Aorta (tissue), 5 donors: ENCODE measurements at places on chromosomes 7 and 10. TPM values are rescaled to one million over a fixed set of nuclear protein-coding genes. Genes with fewer than 3 reads are reported as not detected.

Gene GJD4
- not detected for total RNA-seq

Gene ASL
- total RNA-seq, result 30.3 TPM

Gene TMEM130
- total RNA-seq, result 20.8 TPM

Gene FLNC
- total RNA-seq, result 245 TPM

Gene REEP3
- 74.3 TPM for total RNA-seq

Gene MMP21
- total RNA-seq, result 0.16 TPM

Gene RBP3
- total RNA-seq, result not detected

- DNase-seq, result no peak
Measured at GRCh38 chr7:146554556-146554955, 438.0 kb downstream of the CNTNAP2 start.

- no peak for DNase-seq
Measured at GRCh38 chr7:45237788-45238461, 80.3 kb downstream of the RAMP3 start.

DNA sequence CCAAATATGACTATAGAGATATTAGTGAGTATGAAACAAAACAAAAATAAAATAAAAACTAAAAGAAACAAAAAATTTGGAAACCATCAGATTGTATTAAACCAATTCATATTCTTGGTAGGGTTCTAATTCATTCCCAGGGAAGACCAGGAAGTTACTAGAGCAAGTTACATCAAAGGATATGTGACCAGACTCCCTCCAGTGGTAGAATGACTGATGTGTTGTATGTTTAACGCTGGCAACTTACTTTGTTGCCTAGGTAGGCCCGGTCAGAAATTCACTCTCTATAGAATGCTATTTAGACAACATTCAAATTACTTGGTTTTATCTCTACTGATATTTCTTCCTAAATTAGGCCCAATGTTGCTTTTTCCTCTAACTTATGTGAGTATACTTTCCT is 5.2 kb downstream of the PHYHIPL start:
- no peak for DNase-seq

DNA sequence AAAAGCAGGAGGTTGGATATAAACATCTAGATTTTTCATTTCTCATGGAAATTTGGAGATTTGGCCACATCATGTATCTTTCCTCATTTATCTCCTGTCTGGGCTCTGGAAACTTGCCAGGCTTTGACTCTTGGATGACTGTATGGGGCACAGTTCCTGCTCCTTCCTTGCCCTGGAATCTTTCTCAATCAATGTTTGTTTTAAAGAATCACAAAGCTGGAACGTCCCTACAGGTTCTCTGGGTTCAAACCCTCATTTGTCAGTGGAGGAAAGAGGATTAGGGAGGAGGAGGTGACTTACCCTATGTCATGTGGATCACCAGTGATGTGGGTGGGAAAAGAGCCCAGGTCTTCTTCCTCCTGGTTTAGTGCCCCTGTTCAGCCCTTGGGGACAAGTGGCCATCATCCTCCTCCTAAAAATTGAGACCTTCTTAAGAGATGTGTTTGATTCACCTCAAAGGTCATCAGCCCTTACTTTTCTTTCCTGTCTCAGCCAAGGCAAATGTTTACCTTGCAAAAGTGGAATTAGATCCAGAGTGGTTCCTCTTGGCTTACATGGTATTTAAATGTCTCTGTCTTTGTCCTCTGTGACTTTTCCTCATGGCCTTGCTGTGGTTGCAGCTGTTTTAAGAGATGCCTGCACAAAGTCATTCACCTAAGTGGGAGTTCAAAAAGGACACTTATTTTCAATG is 38.8 kb upstream of the PDZD8 start:
- DNase-seq, result no peak

DNA sequence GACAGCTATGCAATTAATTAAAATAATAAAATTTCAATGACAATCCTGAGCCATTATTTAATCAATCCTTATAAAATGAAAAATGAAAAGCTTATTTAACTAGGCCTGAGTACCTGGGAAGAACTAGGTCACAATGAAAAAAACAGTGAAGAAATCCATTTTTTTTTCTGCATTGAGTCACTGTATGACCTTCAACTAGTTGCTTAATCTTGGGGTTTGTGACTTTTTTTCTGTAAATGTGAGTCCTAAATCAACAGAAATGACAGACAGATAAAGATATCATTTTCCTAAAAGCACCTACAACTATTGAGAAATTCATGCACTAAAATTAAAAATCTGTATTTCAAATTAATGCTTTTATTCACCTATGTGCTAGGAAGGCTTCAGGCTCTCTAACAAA is 96.8 kb downstream of the TMEM26 start:
- no peak for DNase-seq

DNA sequence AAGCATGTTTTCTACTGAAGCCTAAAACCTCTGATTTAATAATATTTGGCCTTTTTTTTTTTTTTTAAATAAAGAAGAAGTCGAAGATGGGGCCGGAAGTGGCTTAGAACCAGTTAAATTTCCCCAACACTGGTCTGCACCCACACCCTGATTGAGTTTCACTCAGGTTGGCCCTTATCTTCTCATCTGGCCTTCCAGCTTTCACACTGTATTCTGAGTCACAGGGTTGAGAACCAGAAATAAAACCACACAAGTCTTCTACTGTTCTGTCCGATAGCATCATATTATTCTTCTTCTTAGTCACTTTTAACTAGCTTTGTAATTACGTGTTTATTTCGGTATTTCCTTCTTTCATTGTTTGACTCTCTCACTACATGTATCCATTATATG is 9.9 kb downstream of the ZNF365 start:
- no peak for DNase-seq

DNA sequence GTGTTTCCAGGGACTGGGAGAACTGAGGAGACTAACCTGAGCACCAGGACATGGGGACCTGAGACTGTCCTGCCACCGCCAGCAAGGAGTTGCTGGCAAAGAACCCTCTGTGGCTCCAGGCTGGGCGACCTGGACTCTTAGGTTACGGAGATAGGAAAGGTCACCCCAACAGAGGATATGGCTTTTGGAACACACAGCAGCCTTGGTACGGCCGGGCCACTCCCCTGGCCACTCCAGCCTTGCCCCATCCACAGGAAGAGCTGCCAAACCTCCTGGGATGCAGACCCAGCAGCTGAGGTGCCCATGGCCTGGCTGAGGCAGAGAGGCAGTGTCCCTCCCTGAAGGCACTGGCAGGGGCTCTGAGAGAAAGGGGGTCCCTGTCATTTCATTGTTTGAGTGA is 137.8 kb downstream of the OAT start:
- peak; percentile 22 for DNase-seq

DNA sequence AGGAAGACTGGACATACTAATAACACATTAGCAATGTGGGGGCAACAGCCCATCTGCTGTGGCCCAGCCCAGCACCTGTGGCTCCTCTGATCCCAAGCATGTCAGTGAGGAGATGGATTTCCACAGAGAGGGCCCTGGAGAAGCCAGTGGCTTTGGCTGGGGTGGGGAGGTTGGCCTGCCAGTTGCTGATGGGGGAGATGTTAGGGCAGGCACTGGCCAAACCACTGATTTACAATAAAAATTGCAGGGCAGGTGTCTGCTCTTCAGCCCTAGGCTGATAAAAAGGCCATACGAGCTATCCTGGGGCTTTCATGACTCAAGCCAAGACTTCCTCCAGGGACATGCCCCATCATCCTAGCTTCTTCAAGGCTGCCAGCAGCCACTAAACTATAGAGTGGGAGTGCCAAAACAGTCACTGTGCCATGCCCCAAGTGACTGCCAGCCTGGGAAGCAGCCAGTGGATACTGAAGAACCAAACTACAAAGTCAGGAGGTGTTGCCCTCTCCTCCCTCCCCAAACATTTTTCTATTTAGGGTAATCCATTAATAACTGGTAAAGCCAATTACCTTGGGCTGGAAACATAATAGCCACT is 37.8 kb downstream of the DPCD start:
- DNase-seq, result no peak

DNA sequence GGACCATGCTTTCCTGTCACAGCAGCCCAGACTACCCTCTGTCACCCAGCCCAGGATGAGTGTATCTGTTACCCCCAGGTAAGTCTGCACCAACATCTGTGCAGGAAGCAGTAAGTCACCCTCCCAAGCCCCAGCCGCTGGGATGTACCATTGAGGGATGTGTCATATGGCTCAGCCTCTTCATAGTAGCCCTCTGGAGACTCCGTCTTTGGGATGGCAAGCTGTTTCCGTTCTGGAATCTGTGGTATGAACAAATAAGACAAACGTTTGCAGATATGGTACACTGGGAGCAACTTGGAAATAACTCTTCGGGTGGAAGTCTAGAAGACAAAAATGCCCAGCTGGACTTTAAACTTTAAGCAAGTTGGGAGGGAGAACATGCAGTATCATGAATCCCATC is 81.3 kb downstream of the AFAP1L2 start:
- no peak for DNase-seq

DNA sequence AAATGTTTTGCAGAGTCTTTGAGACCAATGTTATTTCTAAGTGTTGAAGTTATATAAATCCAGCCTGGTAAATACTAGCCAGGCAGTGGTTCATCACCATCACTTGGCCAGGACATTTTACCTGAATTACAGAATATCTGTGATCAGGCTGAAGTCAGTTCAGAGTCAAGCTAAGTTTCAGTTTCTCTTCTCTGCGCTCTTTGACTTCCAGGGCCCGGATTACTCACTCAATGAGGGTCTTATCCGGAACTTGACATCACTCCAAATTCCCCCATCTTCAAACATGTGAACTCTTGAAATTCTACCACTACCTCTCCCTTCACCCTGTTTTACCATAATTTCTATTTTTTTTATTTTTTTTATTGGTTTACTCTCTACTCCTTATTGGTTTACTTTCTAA is 36.6 kb upstream of the CCAR1 start:
- DNase-seq, result no peak

DNA sequence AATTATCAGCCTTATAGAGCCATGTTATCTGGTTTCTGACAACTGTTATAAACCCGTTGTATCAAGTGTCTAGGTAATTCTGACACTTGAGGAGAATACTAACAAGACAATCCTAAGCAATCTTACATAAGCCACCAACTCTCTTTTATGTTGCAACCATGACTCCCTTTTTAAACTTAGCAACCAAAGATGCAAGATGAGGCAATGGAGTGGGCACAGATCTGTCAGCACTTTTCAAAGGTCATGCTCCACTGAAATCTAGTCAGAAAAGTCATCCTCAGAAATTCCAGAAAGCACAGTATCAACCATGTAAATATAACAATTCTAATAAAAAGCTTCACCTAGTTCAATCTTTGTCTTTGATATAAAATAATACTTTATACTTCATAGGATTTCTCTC is 77.0 kb upstream of the SEMA3A start:
- no peak for DNase-seq

DNA sequence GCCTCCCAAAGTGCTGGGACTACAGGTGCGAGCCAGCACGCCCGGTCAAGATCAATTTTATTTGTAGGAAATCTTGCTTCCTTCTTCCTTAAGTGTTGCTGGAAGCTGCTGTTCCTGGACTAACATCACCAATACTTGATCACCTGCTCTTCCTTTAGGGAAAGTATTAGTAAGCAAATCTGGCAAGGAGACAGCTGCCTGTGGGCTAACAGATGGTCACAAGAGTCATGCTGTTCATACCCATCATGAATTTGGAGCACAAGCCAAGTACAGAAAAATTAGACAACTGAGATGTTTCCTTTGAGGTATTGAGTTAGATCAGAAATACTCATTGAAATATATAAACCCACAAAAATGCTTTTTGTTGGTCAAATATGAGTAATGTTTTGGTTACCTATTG is 27.9 kb downstream of the BAIAP2L1 start:
- DNase-seq, result no peak

GRCh38 chr10:99996671-99997648 is 12.8 kb downstream of the DNMBP start:
- DNase-seq, result no peak

DNA sequence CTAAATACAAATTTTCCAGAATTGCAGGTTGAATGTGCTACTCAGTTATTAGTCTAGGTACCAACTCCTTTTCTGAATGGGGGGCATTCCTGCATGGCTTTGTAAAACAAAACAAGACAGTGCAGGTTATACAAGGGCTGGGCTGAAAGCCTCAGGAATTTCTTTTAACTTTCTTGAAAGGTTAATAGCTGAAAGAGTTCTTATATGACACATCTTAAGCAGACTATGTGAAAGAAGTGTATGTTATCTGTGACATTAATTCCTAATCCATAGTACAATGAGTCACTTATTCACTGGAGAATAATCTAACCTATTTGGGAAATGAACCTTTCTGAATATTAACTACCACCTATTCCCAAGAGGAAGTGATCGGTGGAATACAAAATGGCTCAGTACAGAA is 115.6 kb upstream of the FAM133B start:
- no peak for DNase-seq

DNA sequence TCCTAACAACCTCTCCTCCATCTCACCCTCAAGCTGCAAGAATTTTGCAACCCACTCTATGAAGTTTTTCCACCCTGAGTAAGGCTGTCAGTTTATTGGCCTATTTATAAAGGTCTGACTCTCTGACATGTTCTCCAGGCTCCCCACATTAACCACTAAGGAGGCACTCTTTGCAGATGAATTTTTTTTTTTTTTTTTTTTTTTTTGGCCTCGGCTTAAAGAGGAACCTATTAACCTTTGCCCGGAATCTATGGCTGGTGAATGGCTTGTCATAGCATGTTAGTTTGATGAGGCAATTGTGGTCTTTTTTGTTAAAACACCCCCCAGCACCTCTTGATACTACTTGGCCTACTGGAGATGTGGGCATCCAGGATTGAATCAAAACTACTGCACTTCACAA is 57.1 kb downstream of the TBXAS1 start:
- no peak for DNase-seq

GRCh38 chr7:73477376-73477775 is 43.8 kb downstream of the FZD9 start:
- no peak for DNase-seq

DNA sequence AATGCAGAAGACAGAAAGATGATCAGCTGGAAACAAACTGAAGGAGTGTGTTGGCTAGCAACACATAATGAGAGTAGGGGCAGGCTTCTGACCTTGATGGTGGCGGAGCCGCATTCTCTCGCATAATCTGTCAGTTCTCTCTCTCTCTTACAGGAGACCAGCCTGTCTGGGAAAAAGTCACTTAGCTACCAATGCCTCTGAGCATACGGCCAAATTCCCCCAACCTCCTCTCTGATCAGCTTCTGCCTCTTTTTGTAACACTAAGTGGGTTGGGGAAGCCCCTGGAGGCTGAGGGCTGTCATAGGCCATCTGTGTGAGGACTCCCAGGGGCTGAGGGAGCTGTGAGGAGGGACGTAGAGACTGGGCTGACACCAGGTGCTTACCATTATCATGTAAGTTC is 104.6 kb downstream of the HIPK2 start:
- no peak for DNase-seq
